Epithelial cell of proximal tubule (primary cell): ENCODE measurements at places on chromosomes 12 and 14.

GRCh38 chr12:11240348-11240930 is 29.1 kb downstream of the PRB3 start:
- no peak for DNase-seq

DNA sequence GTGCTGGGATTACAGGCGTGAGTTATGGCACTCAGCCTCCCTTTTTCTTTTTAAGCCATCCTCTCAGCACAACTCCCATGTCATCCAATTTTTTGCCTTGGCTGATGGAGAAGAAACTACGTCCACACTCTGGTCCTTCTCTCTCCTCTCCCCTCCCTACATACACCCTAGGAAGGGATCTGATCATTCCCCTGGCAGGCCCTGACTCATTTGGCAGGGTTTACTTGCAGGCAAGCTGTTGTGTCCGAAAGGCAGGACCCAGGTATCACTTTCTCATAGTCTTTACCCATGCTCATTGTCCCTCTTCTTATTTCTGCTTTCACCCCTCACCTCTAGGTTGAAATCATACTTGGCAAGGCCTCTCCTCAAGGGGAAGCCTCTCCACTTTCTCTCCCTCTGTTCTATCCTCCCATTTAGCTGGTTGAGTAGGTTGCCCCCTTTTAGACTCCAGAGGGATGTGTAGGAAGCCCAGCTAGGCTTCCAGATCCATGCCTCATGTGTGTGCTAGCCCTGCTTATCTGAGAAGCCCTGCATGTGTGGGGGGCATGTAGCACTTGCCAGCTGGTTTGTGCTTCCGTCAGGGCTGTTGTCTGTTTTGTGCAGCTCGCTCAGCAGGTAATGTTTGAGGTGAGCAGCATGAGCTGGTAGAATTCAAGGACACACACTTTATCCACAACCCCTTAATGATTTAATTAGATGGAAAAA is 14.8 kb downstream of the GPR19 start:
- DNase-seq = no peak

DNA sequence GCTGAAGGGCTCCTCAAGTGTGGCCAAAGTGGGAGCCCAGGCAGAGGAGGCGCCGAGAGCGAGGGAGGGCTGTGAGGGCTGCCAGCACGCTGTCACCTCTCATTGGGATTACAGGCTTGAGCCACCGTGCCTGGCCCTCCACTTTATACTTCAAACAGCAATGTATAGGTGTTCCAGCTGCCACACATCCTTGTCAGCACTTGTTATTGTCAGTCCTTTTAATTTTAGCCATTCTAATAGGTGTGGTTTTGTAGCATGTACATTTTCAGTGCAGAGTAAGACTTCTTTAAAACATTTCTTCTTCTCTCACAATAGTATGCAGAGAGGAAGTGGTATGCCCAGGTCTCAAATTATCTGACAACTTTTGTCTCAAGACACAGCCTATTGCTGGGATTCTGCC is 27.5 kb upstream of the HNF1A start:
- DNase-seq = no peak

DNA sequence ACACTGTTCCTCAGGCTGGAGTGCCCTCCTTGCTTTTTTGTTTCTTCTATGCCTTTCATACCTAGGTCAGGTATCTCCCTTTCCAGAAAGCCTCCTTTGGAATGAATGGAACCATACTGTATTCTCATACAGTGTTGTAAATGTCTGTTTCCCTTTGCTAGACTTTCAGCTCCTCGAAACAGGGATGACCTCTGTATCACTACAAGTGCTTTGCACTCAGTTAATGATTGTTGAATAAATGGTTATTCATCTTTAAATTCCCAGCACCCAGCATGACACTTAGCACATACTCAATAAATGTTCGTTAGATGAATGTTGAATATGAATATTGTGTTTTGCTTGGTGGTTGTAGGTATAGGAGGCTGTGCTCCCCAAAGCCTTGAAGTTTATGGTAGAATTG is 5.9 kb upstream of the TULP3 start:
- no peak for DNase-seq

GRCh38 chr12:72144553-72144952 is 127.6 kb upstream of the TRHDE start:
- DNase-seq = no peak

DNA sequence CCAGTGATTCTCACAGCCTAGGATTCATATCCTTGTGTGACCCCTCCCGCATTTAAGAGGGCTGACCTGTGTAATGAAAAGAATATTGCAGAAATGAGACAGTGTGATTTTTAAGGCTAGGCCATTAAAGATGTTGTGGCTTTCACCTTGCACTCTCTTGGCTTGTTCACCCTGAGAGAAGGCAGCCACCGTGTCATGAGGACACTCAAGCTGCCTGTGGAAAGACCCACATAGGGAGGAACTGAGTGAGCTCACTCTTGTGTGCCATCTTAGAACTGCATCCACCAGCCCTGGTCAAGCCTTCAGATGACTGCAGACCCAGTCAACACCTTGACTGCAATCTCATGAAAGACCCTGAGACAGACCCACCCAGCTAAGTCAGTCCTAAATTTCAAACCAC is 46.3 kb upstream of the TMPO start:
- no peak for DNase-seq

- no peak for DNase-seq
These were observed 6.5 kb downstream of the EPS8 start for GRCh38 chr12:15782667-15783066.

GRCh38 chr12:51823875-51824565 is 24.5 kb downstream of the FIGNL2 start:
- DNase-seq = no peak

DNA sequence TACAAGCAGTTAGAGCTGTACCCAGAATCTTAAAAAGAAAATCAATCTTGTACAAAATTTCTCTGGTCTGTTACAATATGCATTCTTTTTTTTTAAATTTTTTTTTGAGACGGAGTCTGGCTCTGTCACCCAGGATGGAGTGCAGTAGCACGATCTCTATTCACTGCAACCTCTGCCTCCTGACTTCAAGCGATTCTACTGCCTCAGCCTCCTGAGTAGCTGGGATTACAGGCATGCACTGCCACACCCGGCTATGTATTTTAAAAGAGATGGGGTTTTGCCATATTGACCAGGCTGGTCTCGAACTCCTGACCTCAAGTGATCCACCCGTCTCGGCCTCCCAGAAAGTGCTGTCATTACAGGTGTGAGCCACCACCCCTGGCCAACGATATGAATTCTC is 4.1 kb downstream of the FBXO33 start:
- DNase-seq = no peak
